ENCODE measurements at places on chromosomes 3 and 15. TPM values are rescaled to one million over a fixed set of nuclear protein-coding genes. Genes with fewer than 3 reads are reported as not detected.

Gene IQSEC1
- total RNA-seq, result 71.6 TPM

Gene DNAH1
- 27.1 TPM for total RNA-seq

Gene DLEC1
- 5.1 TPM for total RNA-seq

Gene UCN2
- not detected for total RNA-seq

Gene WDR49
- 0.28 TPM for total RNA-seq

Gene SIDT1
- 19.7 TPM for total RNA-seq

Gene C2CD4A
- total RNA-seq, result not detected

Gene FBXL2
- not detected for total RNA-seq

Data from activated naive CD4-positive, alpha-beta T cell treated with anti-CD3 and anti-CD28 coated beads, Interleukin-2, amount 10 ng/mL, durations not matched to agents 5 hours and 36 hours (primary cell).